ENCODE measurements at places on chromosomes 7 and 10.

DNA sequence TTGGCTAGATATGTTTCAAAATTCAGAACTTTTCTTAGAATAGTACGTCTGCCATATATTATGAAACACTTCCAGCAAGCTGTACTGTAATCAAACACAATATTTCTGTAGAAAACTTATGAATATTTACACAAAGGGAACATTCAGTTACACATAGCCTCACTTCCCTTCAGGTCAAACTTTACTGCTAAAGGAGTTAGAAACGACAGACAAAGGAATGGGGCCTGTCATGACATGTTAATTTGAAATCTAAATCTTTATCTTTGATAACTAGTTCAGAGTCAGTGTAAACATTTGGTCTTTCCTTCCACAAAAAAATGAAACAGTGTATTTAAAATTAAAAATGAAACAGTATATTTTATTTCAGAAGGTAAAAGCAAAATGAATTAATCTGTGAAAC, 1.0 kb upstream of the CROT start:
- DNase-seq, result peak; percentile 33

DNA sequence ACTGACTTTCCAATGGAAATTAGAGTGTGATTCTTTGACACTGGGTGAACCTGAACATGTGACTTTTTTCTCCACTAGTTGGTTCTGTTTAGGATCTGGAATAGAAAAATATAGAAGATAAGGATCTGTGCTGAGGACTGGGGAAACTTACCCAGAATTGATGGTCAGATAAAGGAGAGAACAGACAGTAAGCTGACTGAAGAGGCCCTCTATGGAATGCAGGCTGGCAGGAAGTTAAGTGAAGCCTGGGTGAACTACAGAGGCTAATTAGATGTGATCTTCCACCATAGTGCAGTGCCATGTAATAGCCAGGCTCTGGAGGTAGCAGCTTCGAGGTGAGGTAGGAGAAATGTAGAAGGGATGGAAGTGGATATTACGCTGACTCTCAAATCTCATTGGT, 455.3 kb downstream of the PLXDC2 start:
- DNase-seq, result peak; percentile 46

GRCh38 chr7:30308389-30308788, 24.0 kb downstream of the ZNRF2 start:
- DNase-seq, result no peak

DNA sequence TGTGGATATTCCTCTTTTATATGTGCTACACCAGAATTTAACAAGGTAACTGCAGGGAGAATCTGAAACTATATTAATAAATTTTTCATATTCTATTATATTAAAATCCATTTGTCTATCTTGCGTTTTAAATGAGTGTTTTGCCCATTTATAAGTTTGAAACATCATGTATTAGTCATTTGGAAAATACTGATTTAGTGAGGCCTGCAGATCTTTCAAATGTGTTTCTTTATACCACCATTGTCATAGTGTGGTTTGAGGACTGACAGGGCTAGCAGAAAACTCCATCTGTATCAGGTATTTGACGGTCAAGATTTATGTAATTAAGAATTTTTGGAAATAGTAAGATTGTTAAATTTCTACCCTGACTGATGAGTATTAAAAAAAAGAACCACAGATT, 29.3 kb downstream of the MAPK8 start:
- no peak for DNase-seq

- DNase-seq, result no peak
These were observed 13.1 kb upstream of the PPIA start for GRCh38 chr7:44783407-44783806.

GRCh38 chr10:18240185-18240882, 100.1 kb downstream of the CACNB2 start:
- no peak for DNase-seq

Data from umbilical cord (tissue), 2 donors.